ENCODE measurements at places on chromosomes 1 and 21. TPM values are rescaled to one million over a fixed set of nuclear protein-coding genes. Genes with fewer than 3 reads are reported as not detected.

Gene S100A9
- total RNA-seq, result not detected

- H3K36me3 ChIP-seq, result no peaks in the 10 kb centered on the region
- H3K4me3 ChIP-seq, result peak overlapping the region; percentile 19
- peaks cover 11% of the 10 kb centered on the region for H3K27me3 ChIP-seq
- H3K4me1 ChIP-seq, result no peaks in the 10 kb centered on the region
- no peak overlapping the region for H3K27ac ChIP-seq
- DNase-seq, result peak; percentile 72
These were observed 285.3 kb downstream of the CAMTA1 start for GRCh38 chr1:7070389-7071029.

DNA sequence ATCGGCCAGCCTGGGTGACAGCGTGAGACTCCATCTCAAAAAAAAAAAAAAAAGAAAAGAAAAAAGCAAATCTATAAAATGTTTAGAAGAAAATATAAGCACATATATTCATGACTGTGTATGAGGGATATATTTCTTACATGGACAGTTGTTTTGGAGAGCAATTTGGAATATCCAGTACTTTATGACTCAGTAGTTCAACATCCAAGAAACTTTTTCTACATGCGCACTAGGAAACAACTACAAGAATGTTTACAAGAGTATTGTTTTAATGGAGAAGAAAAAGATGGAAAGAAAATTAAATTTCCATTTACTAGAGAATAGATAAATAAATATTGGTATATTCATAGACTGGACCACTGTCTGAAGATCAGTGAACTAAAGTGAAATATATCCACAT is 77.5 kb downstream of the MAST2 start:
- no peaks in the 10 kb centered on the region for H3K36me3 ChIP-seq
- peaks cover 12% of the 10 kb centered on the region for H3K4me1 ChIP-seq
- H3K4me3 ChIP-seq, result no peak overlapping the region
- peak overlapping the region; percentile 68 for H3K27ac ChIP-seq
- H3K27me3 ChIP-seq, result no peaks in the 10 kb centered on the region
- DNase-seq, result peak; percentile 75

DNA sequence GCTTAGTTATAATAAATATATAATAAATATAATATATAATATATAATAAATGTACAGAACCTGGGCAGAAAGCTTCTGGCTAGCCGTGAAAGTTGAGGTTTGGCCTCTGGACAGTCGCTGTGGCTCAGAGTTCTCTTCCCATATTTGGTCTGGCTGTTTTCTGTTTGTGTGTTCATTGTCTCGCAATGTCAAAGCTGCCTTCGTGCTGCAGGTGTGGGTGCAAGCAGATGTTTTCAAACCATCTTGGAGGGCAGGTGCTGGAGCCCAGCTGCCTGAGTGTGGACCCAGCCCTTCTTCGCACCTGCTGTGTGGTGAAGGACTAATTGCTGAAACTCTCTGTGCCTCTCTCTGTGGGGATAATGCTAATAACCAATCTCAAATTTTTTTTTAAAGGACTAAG is 3.6 kb upstream of the CSTB start:
- no peaks in the 10 kb centered on the region for H3K27me3 ChIP-seq
- no peak overlapping the region for H3K4me3 ChIP-seq
- peaks cover 3% of the 10 kb centered on the region for H3K4me1 ChIP-seq
- no peak for DNase-seq
- no peak overlapping the region for H3K27ac ChIP-seq
- no peaks in the 10 kb centered on the region for H3K36me3 ChIP-seq

GRCh38 chr1:201419746-201420607 is 1.6 kb downstream of the TNNI1 start:
- no peak overlapping the region for H3K4me3 ChIP-seq
- no peak for DNase-seq

DNA sequence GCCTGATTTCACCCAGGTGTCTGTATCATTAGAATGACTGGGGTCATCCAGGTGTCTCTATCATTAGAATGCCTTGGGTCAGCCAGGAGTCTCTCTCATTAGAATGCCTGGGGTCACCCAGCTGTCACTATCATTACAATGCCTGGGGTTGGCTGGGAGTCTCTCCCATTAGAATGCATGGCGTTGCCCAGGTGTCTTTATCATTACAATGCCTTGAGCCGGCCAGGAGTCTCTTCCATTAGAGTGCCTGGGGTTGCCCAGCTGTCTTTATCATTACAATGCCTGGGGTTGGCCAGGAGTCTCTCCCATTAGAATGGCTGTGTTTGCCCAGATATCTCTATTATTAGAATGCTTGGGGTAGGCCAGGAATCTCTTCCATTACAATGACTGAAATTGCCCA is 61.6 kb downstream of the RNF187 start:
- H3K27me3 ChIP-seq, result no peaks in the 10 kb centered on the region
- no peak overlapping the region for H3K4me3 ChIP-seq
- no peaks in the 10 kb centered on the region for H3K4me1 ChIP-seq
- no peak for DNase-seq
- H3K27ac ChIP-seq, result no peak overlapping the region
- no peaks in the 10 kb centered on the region for H3K36me3 ChIP-seq

Gene AMY1C
- total RNA-seq, result not detected

Gene LY9
- not detected for total RNA-seq

- no peak for DNase-seq
- no peaks in the 10 kb centered on the region for H3K4me1 ChIP-seq
- no peaks in the 10 kb centered on the region for H3K36me3 ChIP-seq
- no peak overlapping the region for H3K27ac ChIP-seq
- no peak overlapping the region for H3K4me3 ChIP-seq
These were observed 8.9 kb upstream of the LHX8 start for GRCh38 chr1:75125161-75125726.

DNA sequence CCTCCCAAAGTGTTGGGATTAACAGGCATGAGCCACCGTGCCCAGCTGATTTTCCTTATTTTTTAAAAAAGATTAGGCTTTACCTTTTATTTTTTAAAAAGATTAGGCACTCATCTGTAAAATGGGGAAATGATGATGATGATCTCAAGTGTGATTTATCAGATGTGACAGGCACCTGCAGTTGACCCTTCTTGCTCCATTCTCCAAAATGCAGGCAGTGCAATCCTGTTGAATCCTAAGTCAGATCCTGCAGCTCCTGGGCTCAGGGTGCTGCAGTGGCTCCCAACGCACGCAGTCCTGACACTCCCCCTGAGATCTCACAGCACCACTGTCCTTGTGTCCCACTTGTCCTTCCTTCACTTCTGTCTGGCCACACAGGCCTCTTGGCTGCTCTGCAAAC is 257.3 kb upstream of the KAZN start:
- H3K4me3 ChIP-seq, result no peak overlapping the region
- H3K27me3 ChIP-seq, result no peaks in the 10 kb centered on the region
- DNase-seq, result no peak
- no peak overlapping the region for H3K27ac ChIP-seq
- no peaks in the 10 kb centered on the region for H3K4me1 ChIP-seq
- no peaks in the 10 kb centered on the region for H3K36me3 ChIP-seq

DNA sequence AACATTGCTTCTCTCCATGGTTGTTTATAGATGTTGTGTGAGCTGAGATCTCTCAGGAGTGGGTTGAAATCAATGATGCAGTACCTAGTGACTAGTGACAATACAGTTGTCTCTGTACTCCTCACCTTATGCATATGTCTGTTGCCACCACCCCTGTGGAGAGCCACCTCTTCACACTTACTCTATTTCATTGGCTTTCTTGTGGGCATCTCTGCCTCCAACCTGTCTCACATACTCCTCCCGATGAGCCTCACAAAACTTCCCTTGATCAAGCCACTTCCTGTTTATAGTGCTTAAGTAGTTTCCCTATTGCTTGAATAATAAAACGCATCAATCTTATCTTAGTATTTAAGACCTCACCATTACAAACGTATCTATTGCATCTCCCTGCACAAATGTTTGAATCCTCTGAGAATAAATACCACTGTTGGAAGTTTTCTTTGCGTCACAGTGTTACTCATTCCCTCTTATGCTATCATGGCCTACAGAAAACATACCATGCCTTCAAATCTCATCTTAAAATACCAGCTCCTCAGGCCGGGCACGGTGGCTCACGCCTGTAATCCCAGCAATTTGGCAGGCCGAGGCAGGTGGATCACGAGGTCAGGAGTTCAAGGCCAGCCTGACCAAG is 54.7 kb upstream of the GREM2 start:
- H3K27me3 ChIP-seq, result no peaks in the 10 kb centered on the region
- 0 out of 2 replicates have a peak, but pooled peaks cover 1% of the 10 kb centered on the region for H3K4me1 ChIP-seq
- H3K4me3 ChIP-seq, result no peak overlapping the region
- H3K36me3 ChIP-seq, result no peaks in the 10 kb centered on the region

DNA sequence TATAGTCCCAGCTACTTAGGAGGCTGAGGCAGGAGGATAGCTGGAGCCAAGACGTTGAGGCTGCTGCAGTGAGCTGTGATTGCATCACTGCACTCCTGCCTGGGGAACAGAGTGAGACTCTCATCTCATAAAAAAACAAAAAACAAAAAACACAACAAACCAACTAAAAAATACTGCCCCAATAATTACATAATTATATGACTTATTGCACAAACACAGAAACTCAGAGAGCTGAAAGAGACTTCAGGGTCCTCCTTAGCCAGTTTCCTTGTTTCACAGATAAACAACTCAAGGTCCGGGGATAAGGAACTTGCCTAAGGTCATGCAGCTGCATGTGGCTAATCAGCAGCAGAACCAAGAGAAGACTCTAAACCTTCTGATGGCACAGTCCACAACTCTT is 11.9 kb downstream of the EXTL2 start:
- no peaks in the 10 kb centered on the region for H3K27me3 ChIP-seq
- H3K27ac ChIP-seq, result no peak overlapping the region
- no peaks in the 10 kb centered on the region for H3K4me1 ChIP-seq

All from IMR-90 (cell line).